Transverse colon (tissue), 4 donors: ENCODE measurements at places on chromosomes 2 and 18. TPM values are rescaled to one million over a fixed set of nuclear protein-coding genes. Genes with fewer than 3 reads are reported as not detected.
A peak's percentile ranks its signal among the peaks of the same experiment; 100 is the strongest.

HOXD13 gene
- total RNA-seq: not detected

UGT1A3 gene
- total RNA-seq: not detected

ITGA4 gene
- total RNA-seq: 5.9 TPM

FAP gene
- 3.5 TPM for total RNA-seq

INHBB gene
- 0.41 TPM for total RNA-seq

PSMD1 gene
- total RNA-seq: 74.4 TPM

LHCGR gene
- not detected for total RNA-seq

PTPRM gene
- total RNA-seq: 27.9 TPM

DNA sequence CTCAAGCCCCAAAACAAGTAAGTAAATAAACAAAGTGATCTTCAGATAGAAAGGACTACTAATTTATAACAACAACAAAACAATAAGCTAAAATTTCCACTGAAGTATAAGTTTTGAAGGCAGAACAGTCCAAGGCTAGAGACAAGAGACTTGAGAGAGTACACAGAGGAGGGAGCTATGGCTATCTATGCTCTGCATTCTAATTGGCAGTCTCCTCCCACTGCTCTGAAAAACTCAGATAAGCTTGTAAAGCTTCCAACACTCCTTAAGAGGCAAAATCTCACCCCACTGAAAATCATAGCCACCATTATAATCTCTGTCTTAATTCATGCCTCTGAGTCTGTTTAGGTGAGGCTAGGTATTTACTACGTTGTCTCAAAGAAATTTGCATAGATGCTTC, 714.6 kb upstream of the LRATD1 start:
- H3K4me3 ChIP-seq: no peak overlapping the region
- H3K36me3 ChIP-seq: no peaks in the 10 kb centered on the region
- no peak for DNase-seq
- H3K27me3 ChIP-seq: no peaks in the 10 kb centered on the region
- no peak overlapping the region for H3K27ac ChIP-seq

GRCh38 chr2:117953231-117953630, 60.6 kb downstream of the CCDC93 start:
- H3K4me3 ChIP-seq: no peak overlapping the region
- peaks cover 4% of the 10 kb centered on the region for H3K4me1 ChIP-seq
- H3K27me3 ChIP-seq: no peaks in the 10 kb centered on the region
- H3K36me3 ChIP-seq: peaks cover 70% of the 10 kb centered on the region
- no peak overlapping the region for H3K27ac ChIP-seq

- H3K27me3 ChIP-seq: peaks cover 7% of the 10 kb centered on the region
- peaks cover 5% of the 10 kb centered on the region for H3K4me1 ChIP-seq
- no peak overlapping the region for H3K4me3 ChIP-seq
Observed at GRCh38 chr18:76806301-76806700, 16.1 kb upstream of the ZNF236 start.

- H3K4me1 ChIP-seq: peaks cover 15% of the 10 kb centered on the region
- H3K4me3 ChIP-seq: no peak overlapping the region
- H3K27me3 ChIP-seq: no peaks in the 10 kb centered on the region
- DNase-seq: no peak
Observed at GRCh38 chr18:77061946-77062517, 70.6 kb downstream of the MBP start.

GRCh38 chr18:57519668-57520424, 66.7 kb downstream of the FECH start:
- H3K4me3 ChIP-seq: no peak overlapping the region
- H3K4me1 ChIP-seq: no peaks in the 10 kb centered on the region
- H3K27ac ChIP-seq: no peak overlapping the region
- peaks cover 9% of the 10 kb centered on the region for H3K27me3 ChIP-seq

DNA sequence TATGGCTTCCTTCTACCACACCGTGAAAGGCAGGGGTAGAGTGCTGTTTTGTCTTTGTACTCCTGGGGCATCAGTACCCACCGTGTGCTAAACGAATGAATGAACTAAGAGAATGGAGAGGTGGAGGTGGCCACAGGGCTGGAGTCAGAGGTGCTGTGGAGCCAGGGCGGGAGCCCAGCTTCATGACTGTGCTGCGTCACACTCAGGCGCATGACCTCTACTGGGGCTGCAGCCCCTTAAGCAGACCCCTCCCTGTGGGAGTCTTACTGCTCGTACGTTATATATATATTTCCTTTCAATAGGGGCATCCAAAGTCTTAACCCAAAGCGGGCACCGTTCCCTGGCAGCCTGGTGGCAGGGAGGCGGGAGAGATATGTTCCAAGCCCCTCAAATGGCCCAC, 18.0 kb upstream of the LBH start:
- peaks cover 3% of the 10 kb centered on the region for H3K4me1 ChIP-seq
- H3K27me3 ChIP-seq: no peaks in the 10 kb centered on the region
- no peak overlapping the region for H3K4me3 ChIP-seq
- no peaks in the 10 kb centered on the region for H3K36me3 ChIP-seq
- H3K27ac ChIP-seq: no peak overlapping the region

DNA sequence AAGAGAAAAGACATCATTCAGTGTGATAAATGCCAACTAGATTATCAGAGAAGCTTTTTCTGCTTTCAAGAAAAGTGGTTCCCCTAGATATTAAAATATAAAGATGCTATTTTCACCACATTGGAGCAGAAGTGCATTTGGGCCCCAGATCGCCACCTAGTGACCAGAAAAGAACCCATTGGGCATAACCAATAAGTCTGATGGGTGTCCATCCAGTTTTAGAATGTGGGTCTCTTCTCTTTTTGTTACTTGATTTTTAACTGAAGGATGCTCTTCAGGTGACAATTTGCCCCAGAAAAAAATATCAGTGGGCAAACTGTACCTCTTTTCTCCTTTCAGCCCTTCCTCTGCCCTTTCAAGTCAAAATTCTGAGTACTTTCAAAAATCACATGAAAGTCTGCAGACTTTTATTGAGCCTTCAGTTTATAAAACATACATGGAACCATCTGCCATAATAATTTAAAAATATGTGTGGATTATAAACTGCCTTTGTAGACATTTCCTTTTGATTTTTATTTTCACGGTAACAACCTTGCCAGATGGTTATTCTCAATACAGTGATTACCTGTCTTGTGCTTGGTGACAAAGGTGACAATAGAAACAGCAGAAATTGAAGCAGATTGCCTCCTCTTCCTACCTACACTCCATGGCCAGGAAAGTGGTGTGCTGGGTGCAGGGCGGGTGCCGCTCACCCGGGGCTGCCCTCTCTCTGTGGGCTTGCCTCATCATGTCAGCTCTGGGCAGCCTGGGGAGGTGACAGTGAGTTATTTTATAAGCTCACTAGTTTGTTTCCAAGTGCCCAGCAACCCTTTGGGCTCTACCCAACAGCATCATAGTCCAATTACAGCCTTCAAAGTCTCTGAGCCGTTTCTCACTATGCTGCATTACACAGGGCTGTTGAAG, 124.5 kb downstream of the DCDC2C start:
- no peaks in the 10 kb centered on the region for H3K4me1 ChIP-seq
- no peaks in the 10 kb centered on the region for H3K36me3 ChIP-seq
- no peak for DNase-seq
- H3K27ac ChIP-seq: no peak overlapping the region

- peak overlapping the region; percentile 53 for H3K27ac ChIP-seq
- peaks cover 60% of the 10 kb centered on the region for H3K4me1 ChIP-seq
- H3K4me3 ChIP-seq: no peak overlapping the region
Observed at GRCh38 chr2:98507891-98508708, 63.4 kb downstream of the INPP4A start.

DNA sequence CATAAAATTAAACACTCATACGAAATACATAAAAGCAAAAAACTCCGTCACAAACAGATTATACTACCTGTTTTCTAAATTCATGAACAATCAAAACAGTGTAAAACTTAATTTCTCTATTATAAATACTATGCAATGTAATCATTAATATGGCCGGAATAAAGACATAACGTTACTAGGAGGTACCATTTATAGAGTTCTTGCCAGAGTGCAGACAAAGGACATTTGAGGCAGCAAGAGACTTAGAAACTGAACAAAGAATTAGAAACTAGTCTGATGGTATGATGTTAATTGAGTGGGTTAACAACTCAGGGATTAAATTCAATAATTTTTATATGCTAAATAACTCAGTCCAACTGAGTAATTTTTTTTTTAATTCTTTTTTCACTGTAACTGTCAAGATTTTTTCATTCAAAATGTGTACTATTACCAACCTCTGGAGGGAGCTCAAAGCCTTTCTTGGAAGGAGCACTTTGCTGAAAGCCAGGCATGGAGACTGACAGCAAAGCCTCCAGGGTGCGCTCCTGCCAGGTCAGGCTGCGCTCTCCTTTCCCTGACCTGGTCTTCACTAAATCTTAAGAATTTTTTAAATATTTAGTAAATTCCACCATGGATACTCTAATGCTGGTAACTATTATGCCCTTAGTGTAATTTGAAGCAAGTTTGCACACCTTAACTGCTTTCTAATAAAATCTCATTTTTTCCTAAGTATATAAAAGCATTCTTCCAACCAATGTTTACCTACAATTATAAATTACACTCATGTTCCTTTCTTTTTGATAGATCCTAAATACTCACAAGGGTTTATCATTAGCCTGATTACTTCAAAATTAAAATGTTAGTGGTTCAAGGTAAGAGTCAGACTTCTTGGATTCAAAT, 34.1 kb downstream of the WDR35 start:
- H3K4me3 ChIP-seq: no peak overlapping the region
- no peak overlapping the region for H3K27ac ChIP-seq
- no peaks in the 10 kb centered on the region for H3K27me3 ChIP-seq
- H3K36me3 ChIP-seq: no peaks in the 10 kb centered on the region
- DNase-seq: peak; percentile 44

- H3K27me3 ChIP-seq: no peaks in the 10 kb centered on the region
- no peak overlapping the region for H3K4me3 ChIP-seq
- no peak overlapping the region for H3K27ac ChIP-seq
- H3K36me3 ChIP-seq: no peaks in the 10 kb centered on the region
- H3K4me1 ChIP-seq: no peaks in the 10 kb centered on the region
- no peak for DNase-seq
Observed at GRCh38 chr2:145674705-145675104, 1154.8 kb upstream of the ZEB2 start.

DNA sequence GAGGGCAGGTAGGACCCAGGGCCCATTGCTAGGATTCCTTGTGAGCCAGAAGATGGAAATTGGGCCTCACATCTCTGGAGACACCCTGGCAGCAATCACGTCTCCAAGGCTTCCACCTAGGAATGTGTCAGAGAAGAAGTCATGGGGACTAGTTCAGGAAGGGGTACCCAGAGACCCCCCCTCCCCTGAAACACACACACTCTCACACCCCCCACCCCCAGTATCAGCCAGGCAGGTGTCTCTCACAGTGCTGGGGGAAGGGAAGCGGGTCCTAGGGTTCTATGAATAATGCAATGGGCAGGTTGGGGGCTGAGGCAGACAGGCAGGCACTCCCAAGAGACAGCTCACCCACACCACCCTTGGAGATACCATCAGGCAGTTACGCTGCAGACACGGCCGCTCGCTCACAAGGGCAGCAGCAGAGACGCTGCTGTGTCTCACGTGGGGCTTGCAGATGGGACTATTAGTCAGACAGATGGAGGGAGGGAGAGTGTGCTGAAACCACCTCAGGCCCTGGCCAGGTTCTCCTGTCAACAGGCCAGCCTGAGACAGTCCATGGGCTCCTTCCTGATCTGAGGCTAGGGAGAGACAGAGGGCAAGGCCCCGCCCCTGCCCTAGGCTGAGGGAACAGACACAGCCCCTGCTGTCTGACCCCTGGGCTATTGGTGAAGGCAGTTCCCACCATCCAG, 134.6 kb downstream of the CYP26B1 start:
- no peaks in the 10 kb centered on the region for H3K27me3 ChIP-seq
- no peak overlapping the region for H3K4me3 ChIP-seq
- no peak for DNase-seq

- H3K27me3 ChIP-seq: no peaks in the 10 kb centered on the region
- DNase-seq: no peak
- H3K4me1 ChIP-seq: no peaks in the 10 kb centered on the region
- H3K27ac ChIP-seq: no peak overlapping the region
- no peaks in the 10 kb centered on the region for H3K36me3 ChIP-seq
Observed at GRCh38 chr2:7033136-7033960, 116.1 kb downstream of the RNF144A start.

DNA sequence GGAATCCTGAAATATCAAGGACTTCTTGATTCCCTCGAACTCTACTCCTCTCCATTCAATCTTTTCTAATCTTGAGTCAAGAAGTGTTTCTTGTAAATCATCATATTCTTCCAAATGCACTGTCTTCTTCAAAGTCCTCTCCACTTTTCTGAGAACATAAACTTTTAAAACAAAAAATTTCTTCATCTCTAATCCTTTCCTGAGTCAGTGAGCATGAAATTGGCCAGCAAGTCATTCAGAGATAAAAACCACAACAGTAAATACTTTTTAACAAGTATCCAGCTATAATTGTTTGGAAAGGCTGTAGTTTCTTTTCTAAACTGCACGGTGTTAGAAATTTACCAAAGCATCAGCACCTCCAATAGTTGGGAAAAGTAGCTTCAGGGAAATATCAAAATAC, 312.6 kb upstream of the GALNT5 start:
- H3K4me1 ChIP-seq: no peaks in the 10 kb centered on the region
- H3K27me3 ChIP-seq: no peaks in the 10 kb centered on the region
- H3K36me3 ChIP-seq: no peaks in the 10 kb centered on the region
- H3K4me3 ChIP-seq: no peak overlapping the region
- no peak for DNase-seq

DNA sequence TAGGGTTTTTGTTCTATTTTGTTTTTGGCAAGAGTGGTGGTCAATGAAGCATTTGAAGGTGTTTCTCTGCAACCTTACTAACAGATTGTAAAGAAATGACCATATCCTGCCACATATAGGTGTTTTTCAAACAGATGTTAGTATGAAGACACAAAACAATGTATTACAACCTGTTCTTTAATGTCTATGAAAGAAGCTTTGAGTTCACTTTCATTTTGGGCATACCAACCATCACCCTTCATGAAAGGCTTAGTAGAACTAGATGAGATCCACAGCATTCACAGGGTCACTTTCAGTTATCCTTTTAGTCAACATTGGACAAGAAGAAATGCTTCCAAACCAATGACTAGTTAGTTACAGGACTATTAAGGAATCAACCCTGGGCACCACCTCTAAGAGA, 95.1 kb downstream of the EHBP1 start:
- H3K4me3 ChIP-seq: no peak overlapping the region
- DNase-seq: no peak
- no peaks in the 10 kb centered on the region for H3K4me1 ChIP-seq

- no peak overlapping the region for H3K4me3 ChIP-seq
- no peak for DNase-seq
- H3K27me3 ChIP-seq: no peaks in the 10 kb centered on the region
- peak overlapping the region; percentile 74 for H3K27ac ChIP-seq
- H3K4me1 ChIP-seq: peaks cover 9% of the 10 kb centered on the region
Observed at GRCh38 chr2:27916293-27916995, 25.9 kb downstream of the BABAM2 start.

GRCh38 chr2:235170016-235170415, 218.2 kb downstream of the SH3BP4 start:
- H3K27me3 ChIP-seq: no peaks in the 10 kb centered on the region
- H3K36me3 ChIP-seq: no peaks in the 10 kb centered on the region
- H3K4me3 ChIP-seq: no peak overlapping the region
- peaks cover 20% of the 10 kb centered on the region for H3K4me1 ChIP-seq

DNA sequence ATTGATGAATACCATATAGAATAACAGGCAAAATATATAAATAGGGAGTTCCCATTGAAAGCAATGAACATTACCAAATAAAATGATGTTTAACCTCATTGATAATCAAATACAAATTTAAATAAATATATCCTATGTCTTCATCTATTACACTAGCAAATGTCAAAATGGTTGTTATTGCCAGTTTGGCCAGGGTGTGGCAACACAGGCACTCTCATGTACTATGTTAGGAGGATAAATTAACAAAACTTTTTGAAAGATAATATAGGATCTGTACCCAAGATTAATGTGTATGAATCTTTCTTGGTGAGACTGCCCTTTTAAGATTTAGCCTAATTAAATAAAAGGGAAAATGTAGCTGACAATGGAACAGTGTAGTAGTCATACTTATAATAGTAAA, 659.3 kb downstream of the ERBB4 start:
- H3K4me1 ChIP-seq: no peaks in the 10 kb centered on the region
- H3K36me3 ChIP-seq: no peaks in the 10 kb centered on the region
- H3K27me3 ChIP-seq: no peaks in the 10 kb centered on the region
- H3K4me3 ChIP-seq: no peak overlapping the region
- DNase-seq: no peak
